Skin of body (tissue), 3 donors: ENCODE measurements at places on chromosomes 7 and 10. TPM values are rescaled to one million over a fixed set of nuclear protein-coding genes. Genes with fewer than 3 reads are reported as not detected.

Gene CRHR2
- total RNA-seq = 0.20 TPM

Gene GRM3
- 0.20 TPM for total RNA-seq

DNA sequence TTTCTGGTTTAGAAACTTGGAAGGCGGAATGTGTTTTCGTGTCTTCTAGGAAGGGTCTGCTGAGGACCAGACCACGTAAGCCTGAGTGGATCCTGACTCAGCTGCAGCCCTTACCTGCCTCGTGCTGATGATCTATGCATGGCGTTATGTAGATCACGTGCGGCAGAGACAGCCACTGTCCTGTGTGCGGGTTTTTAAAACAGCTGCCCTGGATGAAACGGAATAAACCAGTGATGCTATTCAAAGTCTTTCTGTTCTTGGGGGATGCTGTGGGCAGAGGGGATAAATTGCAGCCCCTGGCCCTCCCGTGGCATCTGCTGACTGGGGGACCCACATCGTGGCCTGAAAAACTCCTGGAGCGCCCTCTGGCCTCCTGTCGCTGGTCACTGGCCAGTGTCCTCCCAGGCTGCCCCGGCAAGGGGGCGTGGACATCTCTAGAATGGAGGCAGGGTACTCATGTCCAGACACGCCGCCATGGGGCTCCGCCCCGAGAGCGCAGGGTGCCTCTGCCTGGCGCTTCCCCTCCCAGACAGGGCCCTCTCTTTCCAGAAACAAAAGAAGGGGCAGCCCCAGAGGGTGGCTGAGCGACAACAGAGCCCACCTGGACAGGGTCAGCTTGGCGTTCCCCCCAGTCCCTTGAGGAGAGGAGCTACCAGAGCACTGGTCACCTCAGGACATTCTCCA is 13.2 kb downstream of the ALKBH4 start:
- DNase-seq = no peak

- no peak for DNase-seq
Observed at GRCh38 chr7:117319181-117319580, 3.7 kb downstream of the WNT2 start.

GRCh38 chr10:88116971-88117626 is 253.7 kb downstream of the PTEN start:
- DNase-seq = no peak

DNA sequence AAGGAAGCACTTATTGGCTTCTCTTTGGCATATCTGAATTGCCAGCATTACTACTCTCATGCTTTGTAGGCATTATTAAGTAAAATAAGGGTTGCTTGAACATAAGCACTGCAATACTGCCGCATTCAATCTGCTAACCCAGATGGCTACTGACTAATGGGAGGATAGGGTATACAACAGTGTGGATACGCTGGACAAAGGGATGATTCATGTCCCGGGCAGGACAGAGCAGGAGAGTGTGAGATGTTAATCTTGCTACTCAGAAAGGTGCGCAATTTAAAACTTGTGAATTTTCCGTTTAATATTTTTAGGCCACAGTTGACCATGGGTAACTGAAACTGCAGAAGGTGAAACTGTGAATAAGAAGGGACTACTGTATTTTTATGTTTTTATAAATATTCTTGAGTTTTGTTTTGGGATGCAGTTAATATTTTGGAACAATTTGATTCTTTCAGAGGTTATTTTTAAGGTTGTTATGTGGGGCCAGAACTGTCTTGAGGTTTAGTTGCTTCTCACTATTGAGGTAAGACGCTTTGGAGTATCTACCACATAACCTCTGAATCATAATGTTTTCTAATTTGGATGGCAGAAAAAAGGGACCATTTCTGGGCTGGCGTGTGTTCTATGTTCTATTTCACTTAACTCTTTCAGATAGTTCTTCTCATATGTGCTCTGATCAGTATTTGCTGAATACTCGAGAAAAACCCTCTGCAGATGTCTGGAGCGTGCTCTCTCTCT is 75.7 kb upstream of the SYPL1 start:
- no peak for DNase-seq
